ENCODE measurements at places on chromosomes 2 and 18. TPM values are rescaled to one million over a fixed set of nuclear protein-coding genes. Genes with fewer than 3 reads are reported as not detected.

LRATD1 gene
- not detected for total RNA-seq

ALPI gene
- total RNA-seq = not detected

AMER3 gene
- not detected for total RNA-seq

LPIN1 gene
- total RNA-seq = 102 TPM
